Esophagus squamous epithelium (tissue), 5 donors: ENCODE measurements at places on chromosomes 11 and 22. TPM values are rescaled to one million over a fixed set of nuclear protein-coding genes. Genes with fewer than 3 reads are reported as not detected.

The CASTOR1 gene
- 76.4 TPM for total RNA-seq

The APOBEC3C gene
- 7.6 TPM for total RNA-seq

DNA sequence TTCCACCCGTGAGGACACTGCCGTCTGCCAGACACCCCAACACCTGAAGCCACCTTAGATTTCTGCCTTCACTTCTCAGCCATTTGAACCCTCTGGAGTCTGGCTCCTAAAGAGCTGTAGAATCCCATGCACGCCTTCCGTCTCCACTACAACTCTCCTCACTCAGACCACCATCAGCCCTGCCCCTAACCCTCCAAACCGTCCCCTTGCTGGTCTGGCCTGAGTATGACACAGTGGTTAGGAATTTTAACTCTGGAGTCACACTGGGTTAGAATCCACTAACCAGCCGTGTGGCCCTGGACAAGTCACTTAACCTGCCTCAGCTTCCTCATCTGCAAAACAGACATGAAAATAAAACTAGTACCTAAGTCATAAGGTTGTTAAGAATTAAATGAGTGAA is 3.0 kb downstream of the CNIH2 start:
- DNase-seq = no peak

- no peak for DNase-seq
Measured at GRCh38 chr11:128520888-128521681, 66.3 kb downstream of the ETS1 start.

The NXPE2 gene
- total RNA-seq = 1.1 TPM

- no peak for DNase-seq
Measured at GRCh38 chr11:75475767-75476650, 43.0 kb upstream of the KLHL35 start.
